Myocyte (in vitro differentiated cells): ENCODE measurements at places on chromosomes 7 and 10. TPM values are rescaled to one million over a fixed set of nuclear protein-coding genes. Genes with fewer than 3 reads are reported as not detected.
A peak's percentile ranks its signal among the peaks of the same experiment; 100 is the strongest.

The CALY gene
- total RNA-seq = 0.16 TPM in 1 of 2 replicates, not detected in the other

The LEP gene
- total RNA-seq = not detected in 2 replicates

The SPDYE3 gene
- not detected in 2 replicates for total RNA-seq

The ACBD7 gene
- total RNA-seq = 0.35 and 0.42 TPM in 2 replicates

The LLCFC1 gene
- not detected in 2 replicates for total RNA-seq

GRCh38 chr10:124211921-124212320, 118.5 kb upstream of the CHST15 start:
- peak; percentile 91 for DNase-seq

DNA sequence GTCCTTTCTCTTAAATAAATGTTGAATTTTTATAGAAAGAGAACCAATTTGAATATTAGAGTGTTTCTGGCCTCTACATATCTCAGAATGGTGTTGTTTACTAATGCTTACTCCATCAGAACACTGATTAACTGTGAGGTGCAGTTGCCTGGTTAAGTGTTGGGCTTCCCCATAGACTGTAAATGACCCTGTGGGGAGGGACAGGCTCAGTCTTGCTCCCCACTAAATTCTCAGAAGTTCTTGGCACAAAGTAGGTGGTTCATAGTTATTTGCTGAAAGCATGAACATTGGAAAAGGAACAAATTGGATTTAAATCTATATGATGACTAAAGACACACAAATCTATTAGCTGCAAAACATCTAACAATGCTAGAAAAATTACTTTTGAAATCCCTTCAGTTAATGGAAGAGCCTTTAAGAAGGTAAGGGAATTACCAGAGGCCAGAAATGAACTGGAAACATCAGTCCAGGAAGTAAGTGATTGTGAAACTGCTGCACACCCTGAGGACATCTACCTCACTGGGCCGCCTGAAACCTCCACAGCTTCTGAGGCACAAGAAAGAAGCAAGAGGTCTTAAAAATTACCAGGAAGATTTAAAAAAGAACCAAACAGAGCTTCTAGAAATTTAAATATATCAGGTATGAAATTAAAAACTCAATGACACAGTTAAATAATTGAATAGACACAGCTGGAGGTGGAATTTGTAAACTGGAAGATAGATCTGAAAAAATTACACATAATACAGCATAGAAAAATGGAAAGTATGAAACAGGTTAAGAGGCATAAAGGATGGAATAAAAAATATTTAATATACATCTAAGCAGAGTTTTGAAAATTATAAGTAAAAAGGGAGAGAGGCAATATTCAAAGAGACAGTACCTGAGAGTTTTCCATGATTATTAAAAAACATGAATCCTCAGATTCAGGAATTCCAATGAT, 17.8 kb upstream of the COMTD1 start:
- DNase-seq = no peak

- no peak for DNase-seq
These were observed 56.4 kb downstream of the KLF6 start for GRCh38 chr10:3728563-3728962.

DNA sequence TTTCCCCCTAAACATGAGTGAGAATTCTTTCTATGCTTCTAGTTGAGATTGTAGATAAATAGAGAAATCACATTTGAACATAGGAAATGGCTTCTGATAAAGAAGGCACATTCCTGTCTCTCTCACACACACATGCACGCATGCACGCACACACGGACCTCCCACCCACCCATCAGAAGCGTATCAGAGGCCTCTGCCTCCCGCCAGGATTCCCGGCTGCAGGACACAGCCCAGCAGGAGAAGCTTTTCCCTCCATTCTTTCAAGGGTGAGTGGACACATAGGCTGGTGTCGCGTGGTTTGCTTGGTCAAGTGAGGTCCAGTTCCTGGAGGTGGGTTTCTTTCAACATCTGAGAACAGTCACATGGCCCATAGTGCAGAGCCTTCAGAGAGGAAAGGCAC, 34.2 kb downstream of the KLF6 start:
- DNase-seq = no peak
